ENCODE measurements at places on chromosomes 4 and X.
A peak's percentile ranks its signal among the peaks of the same experiment; 100 is the strongest.

DNA sequence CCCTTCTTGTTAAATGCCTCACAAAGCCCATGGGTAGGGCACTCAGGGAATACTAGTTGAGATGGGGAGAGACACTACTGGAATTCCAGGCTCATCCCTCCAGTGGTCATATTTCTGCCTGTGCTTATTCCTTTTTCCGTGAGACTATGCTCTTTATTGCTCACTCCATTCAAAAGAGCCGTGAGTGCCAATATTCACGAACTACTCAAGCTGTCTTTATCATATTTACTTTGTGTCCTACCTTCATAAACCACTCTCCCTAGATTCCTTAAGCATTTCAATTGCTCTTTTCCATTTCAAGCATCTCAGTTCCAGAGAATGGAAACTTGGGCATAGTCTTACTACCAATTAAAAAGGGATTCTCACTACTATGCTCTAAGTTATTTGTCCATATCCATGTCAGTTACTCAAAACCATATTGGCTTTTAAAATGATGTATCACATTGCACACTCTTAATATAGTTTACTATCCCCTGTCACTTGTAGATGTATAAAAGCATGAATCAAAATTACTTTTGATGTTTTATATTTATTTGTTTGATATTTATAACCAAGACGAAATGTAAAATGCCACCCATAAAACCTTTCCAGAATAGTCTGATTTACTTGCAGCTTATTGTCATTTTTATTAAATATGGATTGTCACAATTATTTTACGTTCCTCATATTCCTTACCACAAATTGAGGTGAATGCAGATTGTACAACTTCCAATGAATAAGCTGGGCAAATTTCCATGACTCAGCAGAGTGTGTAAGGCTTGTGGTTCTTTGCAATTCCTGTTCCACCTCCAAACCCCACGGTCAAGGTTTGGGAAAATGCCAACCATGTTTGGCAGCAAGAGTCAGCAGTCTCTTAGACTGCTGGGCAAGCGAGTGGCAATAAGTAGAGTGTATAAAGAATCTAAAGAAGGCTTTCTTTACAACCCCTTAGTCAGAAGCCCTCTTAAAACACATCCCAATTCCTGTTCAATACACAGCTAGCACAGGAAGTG, 24.4 kb downstream of the ENOX2 start:
- DNase-seq: no peak

- DNase-seq: no peak
Observed at GRCh38 chrX:100946299-100946927, 17.7 kb upstream of the XKRX start.

DNA sequence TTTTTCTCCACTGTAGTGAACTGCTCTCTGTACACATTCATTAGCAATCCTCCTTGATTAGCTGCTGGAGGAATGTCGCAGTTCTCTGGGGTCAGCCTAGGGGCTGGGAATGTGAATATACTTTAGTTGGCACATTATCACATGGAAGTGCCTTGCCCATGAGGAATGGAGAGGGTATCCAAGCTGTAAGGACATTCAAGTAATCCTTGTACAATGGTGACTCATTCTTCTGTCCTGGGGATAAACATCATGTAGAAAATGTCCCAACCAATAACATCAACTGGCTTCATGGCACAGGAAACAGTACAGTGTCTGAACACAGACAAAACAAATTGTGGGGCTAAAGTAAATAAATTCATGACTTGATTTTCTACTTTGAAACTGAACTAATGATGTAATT, 147.1 kb downstream of the GLRA2 start:
- DNase-seq: no peak

DNA sequence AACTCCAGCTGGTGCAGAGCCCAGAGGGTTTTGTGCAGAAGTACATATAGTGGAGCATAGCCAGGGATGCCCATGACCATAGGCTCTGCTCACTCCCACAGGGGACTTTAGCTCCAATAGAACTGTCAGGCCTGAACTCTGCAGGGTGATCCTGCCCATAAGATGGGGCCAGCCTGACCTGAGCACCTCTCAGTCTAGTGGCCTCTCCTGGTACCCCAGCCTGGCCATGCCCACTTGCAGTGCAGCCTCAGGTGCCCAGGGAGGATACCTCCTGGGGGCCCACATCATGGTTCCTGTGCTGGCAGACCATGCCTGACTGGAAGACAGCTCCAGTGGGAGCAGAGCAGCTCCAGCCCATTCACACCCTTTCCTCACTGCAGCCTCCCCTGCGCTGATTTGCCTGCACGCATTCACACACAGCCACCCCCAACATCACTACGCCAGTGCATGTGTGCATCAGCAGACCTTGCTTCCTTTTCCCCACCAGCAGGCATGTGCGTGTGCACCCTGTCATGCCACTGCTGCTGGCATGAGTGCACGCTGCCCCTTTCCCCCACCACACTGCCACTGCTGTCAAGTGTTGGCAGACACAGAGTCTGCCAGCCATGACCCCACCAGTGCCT, 53.0 kb upstream of the MMAA start:
- no peak for DNase-seq

GRCh38 chr4:147201016-147201415, 255.4 kb upstream of the TTC29 start:
- no peak for DNase-seq

GRCh38 chr4:22389240-22389870, 126.5 kb downstream of the ADGRA3 start:
- DNase-seq: peak; percentile 6

DNA sequence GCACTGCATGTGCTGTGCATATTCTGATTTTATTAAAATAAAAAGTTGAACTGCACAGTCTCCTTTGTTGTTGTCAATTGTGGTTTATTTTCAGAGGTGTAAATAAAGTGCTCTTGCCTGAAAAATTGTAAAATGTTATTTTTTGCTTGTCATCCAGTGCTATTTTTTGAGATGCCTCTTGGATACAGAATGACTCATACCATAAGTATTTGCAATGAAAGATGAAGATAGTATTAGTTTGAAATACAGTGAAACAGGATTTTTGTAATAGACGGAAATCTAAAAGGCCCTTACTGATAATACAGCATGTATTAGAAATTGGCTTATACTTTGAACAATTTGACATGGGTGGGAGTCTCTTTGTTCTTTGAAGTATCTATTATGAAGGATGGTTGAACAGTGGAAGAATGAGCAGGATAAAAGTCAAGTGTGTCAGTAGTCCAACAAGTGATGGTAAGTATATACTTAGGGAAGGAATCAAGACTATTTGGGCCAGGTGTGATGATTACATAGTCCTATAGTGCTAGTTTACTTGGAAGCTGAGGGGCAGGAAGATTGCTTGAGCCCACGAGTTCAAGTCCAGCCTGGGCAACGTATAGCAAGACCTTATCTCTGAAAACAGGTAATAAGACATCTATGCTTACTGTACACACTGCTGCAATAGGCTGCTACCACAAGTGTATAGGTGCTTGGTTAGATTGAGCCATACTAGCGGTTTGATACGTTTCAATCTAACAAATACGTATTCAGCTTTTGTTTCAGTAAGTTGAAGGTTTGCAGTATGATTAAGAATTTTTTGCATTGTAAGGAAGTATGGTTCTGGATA, 16.4 kb downstream of the DDX3X start:
- no peak for DNase-seq

GRCh38 chrX:18873189-18873791, 110.6 kb downstream of the PHKA2 start:
- no peak for DNase-seq

DNA sequence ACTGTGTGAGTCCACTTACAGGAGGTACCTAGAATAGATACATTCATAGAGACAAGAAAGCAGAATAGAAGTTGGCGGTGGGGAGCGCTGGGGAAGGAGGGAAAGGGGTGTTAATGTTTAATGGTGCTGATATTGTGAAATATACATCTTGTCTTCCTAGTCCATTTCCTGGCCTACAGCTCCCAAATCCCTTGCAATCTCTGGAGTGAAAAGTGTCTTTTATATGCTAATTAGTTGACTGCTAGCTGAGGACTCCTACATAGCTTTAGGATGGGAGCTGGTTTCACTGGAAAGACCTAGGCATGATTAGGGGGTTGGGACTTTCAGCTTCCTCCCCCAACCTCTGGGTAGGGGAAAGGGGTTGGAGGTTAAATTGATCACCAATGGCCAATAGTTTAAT, 36.0 kb downstream of the FUNDC1 start:
- DNase-seq: no peak

- no peak for DNase-seq
Observed at GRCh38 chrX:100659431-100660137, 15.6 kb downstream of the SRPX2 start.

GRCh38 chr4:56317749-56318148, 69.5 kb downstream of the AASDH start:
- DNase-seq: no peak

DNA sequence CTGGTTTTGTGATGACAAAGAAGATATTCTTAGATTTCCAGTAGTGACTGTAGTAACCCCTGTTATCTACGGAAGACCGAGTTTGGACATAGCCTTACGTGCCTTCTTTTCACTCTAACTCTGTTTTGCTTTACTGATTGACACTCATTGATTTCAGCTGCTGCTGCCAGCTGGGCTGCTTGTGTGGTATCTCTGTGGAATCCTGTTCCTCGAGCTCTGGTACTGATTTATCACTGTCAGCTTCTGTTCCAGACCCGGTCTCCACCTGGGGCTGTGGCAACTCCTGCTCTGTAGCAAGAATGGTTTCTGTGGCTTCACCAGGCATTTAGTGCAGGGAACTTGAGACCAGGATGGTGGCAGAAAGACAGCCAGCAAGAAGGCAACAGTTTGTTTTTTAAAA, 24.6 kb upstream of the LAP3 start:
- no peak for DNase-seq

- DNase-seq: no peak
Observed at GRCh38 chrX:13754765-13755164, 20.2 kb downstream of the OFD1 start.

DNA sequence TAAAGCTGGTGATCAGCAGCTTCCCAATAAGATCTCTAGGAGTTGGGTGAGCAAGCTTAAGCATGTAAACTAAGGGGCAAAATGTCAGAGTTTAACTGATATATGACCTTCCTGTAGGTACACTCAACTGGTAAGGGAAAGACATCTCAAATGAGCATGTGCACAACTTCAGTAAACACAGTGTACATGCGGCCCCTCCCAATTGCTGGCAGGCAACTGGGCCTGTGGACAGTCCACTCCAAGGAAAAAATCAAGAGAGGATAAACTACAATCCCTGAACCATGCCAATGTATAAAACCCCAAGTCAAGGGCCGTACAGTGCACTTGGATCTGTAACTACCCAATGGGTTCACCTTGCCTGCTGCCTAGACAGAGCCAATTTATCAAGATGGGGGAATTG, 4.9 kb upstream of the NAA11 start:
- DNase-seq: no peak

- DNase-seq: no peak
Observed at GRCh38 chr4:72286185-72286584, 254.4 kb downstream of the NPFFR2 start.

- DNase-seq: no peak
Observed at GRCh38 chr4:168612450-168613135, 115.7 kb downstream of the PALLD start.

- DNase-seq: no peak
Observed at GRCh38 chr4:31194823-31195222, 474.7 kb downstream of the PCDH7 start.

- DNase-seq: no peak
Observed at GRCh38 chr4:142475663-142476062, 370.4 kb downstream of the INPP4B start.

DNA sequence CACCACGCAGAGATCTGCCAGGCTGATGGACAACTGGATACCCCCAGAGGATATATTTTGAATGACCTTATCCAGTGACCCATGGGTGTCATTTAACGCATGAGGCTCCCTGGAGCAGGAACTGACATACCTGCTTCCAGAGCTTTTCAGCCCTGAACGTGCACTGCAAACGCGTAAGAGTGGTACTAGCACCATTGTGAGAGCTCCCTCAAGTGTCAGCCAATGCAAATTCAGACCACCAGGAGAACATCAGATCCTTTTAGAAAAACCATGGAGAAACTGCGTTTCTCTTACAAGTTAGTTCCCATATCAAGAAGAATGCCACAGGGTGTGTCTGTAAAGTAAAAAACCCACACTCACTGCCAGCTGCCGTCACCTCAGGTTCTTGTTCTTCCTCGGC, 7.3 kb downstream of the TREX2 start:
- no peak for DNase-seq

DNA sequence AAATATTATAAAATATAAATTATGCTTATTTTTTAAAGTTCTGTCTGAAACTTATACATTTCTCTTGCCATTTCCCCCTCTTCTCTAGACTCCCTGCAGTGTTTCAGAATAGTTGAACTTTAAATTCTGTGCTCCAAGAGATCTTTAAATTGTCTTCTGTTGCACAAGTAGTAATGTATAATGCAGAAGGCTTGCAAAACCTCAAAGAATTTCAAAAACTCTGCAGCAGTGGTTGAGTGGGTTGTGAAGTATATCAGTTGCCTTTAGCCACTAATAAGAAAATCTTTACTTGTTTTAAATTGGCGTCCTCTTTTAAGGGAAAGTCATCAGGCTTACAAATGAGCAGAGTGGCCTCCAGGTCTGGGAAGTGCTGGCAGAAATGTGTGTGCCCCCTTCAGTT, 1153.3 kb upstream of the PABPC4L start:
- no peak for DNase-seq

DNA sequence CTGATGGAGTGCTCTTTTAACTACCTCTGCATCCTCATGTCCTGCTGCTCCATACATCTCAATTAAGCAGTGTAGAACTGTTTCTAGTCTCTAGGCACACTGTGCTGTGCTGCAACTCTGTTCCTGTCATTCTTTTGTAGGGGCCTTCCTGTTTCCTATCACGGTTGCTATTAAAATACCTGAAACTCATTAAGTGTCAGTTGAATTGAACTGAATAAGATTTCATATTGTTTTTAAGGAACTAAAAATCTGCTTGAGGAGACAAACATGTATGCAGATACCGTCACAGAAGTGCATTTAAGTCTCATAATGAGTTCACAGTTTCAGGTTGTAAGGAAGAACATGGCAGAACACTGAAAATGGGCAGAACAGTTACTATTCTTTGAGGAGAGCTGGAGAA, 170.1 kb downstream of the LARP7 start:
- DNase-seq: no peak

- no peak for DNase-seq
Observed at GRCh38 chrX:131747173-131747572, 203.3 kb downstream of the OR13H1 start.

- DNase-seq: no peak
Observed at GRCh38 chr4:178778496-178778895, 1336.3 kb upstream of the AGA start.

DNA sequence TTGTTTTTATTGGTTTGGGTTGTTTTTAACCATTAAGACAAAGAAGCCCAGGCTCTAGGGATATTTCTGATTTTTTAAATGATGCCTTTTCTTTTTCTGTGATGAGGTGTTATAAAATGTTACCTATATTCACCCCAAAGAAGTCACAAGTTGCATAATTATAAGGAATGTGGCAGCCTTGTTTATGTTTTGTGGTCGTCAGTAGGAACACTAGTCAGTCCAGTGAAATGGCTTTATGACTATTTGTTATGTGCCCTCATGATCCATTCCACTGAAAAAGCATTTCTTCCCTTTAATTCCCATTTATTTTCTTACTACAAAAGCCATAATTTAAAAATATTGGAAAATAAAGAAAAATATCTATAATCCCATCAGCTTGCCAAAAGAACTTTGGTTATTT, 34.4 kb downstream of the CC2D2A start:
- no peak for DNase-seq
